ENCODE measurements at places on chromosomes 11 and 22.

DNA sequence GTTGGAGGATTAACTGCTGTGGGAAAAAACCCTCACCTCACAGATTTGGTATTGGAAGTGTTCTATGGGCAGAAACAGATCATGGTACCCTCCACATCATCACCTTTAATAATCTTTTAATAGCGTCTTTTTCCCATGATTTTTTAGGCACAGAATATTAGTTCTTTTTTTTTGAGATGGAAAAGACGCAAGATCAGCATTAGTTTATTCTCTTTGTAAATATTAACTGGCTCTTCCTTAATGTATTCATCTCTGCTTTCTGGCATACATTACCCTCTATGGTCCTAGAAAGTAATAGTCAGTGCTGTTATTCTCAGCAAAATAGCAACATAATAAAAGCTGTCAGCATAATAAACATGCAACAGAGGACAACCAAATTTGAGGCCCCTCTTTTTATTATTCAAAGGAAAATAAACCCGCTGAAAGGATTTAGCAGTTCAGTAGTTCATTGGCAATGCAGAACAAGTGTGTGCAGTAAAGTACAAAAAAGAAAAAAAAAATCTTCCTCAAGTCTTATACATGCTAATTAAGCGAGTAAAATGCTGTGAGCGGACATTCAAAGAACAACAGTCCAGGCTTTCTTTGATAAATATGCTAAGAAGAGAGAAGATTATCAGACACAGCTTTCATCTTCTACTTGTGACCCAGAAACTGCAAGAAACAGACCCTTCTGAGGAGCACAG, 37.5 kb upstream of the DDI1 start:
- H3K27ac ChIP-seq, result no peak overlapping the region
- no peaks in the 10 kb centered on the region for H3K36me3 ChIP-seq
- no peaks in the 10 kb centered on the region for H3K27me3 ChIP-seq
- no peak overlapping the region for H3K4me3 ChIP-seq
- no peak for DNase-seq

GRCh38 chr22:30033901-30034300, 46.4 kb upstream of the HORMAD2 start:
- H3K27ac ChIP-seq, result peak overlapping the region; percentile 31
- no peak overlapping the region for H3K4me3 ChIP-seq
- H3K27me3 ChIP-seq, result no peaks in the 10 kb centered on the region
- no peaks in the 10 kb centered on the region for H3K36me3 ChIP-seq

DNA sequence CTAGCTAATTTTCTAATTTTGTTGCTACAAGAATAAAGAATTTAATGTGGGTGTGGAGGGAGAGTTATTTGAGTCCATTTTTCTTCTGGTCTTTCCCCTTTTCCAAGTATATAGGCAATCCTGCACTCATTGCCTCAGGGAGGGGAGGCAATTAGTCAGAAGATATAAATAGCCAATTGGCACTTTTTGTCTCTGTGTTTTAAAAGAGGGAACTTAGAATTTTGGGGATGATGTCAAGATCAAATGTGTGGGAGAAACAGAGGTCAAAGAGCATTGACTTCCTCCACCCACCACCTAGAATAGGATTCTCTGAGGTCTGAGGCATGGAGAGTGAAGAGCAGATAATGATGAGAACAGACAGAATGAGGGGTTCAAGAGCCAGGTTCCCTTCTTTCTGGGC, 120.3 kb upstream of the ZC3H12C start:
- no peak overlapping the region for H3K4me3 ChIP-seq
- no peak overlapping the region for H3K27ac ChIP-seq
- peaks cover 18% of the 10 kb centered on the region for H3K4me1 ChIP-seq
- H3K27me3 ChIP-seq, result peaks cover 52% of the 10 kb centered on the region
- H3K36me3 ChIP-seq, result peaks cover 8% of the 10 kb centered on the region
- no peak for DNase-seq

DNA sequence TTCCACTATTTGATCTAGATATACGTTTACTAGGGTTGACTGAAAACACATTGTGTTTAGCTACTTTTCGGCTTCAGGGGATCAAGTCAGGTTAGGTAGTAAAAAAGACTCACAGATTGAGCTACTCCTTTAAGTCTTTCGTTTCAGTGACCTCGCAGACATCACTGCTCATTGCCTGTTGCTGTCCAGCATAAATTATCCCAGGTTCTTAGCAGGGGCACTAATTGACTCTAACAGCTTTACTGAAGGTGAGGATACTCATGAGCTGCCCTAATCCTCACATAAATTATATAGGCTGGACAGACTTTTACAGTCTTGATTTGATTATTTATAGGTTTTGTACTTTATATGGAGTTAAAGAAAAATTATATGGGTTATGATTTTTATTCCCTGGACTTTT, 3.7 kb downstream of the CARD18 start:
- no peak overlapping the region for H3K27ac ChIP-seq
- H3K4me3 ChIP-seq, result no peak overlapping the region
- H3K27me3 ChIP-seq, result peaks cover 16% of the 10 kb centered on the region
- peaks cover 4% of the 10 kb centered on the region for H3K36me3 ChIP-seq
- no peak for DNase-seq
- no peaks in the 10 kb centered on the region for H3K4me1 ChIP-seq

DNA sequence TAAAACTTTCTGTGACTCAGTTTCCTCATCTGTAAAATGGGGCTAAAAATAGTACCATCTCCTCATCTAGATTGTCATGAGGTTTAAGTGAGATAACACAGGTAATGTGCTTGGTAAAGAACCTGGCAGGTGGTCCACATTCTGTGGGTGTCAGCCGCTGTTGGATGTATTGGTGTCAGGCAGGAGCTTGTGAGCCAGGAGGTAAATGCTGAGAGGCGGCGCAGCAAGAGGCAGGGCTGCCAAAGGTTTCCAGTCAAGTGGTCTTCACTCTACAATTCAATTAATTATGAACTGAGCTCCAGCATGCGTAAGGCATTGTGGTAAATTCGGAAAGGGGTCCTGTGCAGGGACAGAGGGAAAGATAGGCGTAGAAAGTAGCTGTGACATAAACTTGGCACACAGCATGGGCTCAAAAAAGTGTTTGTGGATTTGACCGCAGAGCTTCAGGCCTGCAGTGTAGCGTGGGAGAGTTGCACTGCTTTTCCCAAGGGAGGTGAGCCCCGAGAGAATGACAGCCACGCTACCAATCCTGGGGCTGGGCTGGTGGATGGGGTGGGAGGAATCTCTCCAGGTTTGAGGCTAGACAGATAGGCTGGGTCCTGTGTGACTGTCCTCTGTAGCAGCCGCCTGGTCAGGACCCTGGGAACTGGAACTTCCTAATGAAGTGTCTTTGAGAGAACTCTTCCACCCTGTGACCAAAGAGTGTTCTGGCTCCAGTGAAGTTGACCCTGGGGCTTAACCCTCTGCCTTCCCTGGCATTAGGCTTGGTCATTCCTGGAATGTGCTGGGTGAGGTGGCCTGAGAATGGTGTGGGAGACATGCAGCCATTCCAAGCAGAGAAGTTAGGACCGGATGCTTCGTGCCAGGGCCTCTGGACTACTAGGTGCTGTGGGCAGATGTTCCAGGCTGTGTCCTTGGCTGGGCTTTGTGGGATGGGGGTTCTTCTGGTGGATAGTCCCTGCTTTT, 122.4 kb downstream of the FEZ1 start:
- no peak overlapping the region for H3K27ac ChIP-seq
- no peak overlapping the region for H3K4me3 ChIP-seq
- H3K27me3 ChIP-seq, result peaks cover 78% of the 10 kb centered on the region
- H3K36me3 ChIP-seq, result no peaks in the 10 kb centered on the region
- H3K4me1 ChIP-seq, result peaks cover 4% of the 10 kb centered on the region
- no peak for DNase-seq

DNA sequence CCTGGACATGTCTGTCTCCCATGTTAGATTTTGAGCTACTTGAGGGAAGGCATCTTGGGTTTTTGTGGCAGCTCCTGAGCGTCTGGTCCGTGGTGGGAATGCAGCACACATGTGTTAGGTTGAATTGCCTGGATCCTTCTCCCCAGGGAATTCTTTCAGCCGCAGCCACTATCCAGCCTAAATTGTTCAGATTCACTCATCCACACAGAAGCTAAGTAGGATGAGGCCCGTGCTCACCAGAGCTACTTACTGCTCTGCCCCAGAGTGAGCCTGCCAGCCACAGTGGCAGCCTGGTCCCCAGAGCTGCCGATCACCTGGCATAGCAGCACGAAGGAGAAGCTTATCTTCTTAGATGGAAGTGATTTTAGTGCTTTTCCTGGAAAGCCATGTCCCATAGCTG, 34.4 kb upstream of the SORL1-AS1 start:
- H3K4me3 ChIP-seq, result no peak overlapping the region
- H3K27me3 ChIP-seq, result no peaks in the 10 kb centered on the region
- H3K27ac ChIP-seq, result peak overlapping the region; percentile 24
- peaks cover 25% of the 10 kb centered on the region for H3K36me3 ChIP-seq
- H3K4me1 ChIP-seq, result peaks cover 68% of the 10 kb centered on the region

- H3K36me3 ChIP-seq, result no peaks in the 10 kb centered on the region
- no peaks in the 10 kb centered on the region for H3K4me1 ChIP-seq
- no peak for DNase-seq
These were observed 175.8 kb downstream of the BCR start for GRCh38 chr22:23356094-23356493.

DNA sequence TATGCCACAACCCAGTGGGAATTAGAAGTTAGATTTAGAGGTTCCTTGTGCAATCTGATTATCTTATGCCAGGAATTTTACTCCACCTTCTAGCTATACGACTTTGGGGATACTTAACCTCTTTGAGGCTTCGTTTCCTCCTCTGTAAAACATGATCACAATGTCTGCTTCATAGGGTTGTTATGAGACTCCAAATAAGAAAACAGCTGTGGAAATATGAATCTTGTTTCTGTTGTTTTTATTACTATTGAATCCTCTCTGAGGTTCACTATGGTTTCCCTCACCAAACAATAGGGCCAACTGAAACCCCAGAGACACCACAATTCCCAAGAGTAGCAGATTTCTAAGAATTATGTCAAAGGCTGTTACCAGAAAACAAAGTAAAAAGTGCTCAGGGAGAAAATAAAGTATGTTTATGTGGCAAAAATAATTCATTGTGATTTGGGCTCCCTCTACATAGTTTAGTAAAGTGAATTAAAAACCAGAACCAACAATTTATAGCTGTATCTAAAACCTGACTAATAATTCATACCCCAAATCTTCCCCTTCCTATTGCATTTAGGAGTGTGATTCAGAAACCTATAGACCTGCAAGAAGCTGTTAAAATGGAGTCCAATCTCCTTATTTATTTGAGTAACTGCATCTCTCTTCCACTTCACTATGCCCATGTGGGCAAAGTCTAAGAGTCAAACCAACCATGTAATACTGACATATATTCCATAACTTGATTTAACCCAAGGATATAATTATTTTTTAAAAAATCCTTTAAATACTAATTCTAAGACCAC, 38.4 kb downstream of the AMBRA1 start:
- no peaks in the 10 kb centered on the region for H3K27me3 ChIP-seq
- no peak overlapping the region for H3K27ac ChIP-seq
- no peaks in the 10 kb centered on the region for H3K36me3 ChIP-seq
- DNase-seq, result no peak
- peaks cover 52% of the 10 kb centered on the region for H3K4me1 ChIP-seq
- no peak overlapping the region for H3K4me3 ChIP-seq

DNA sequence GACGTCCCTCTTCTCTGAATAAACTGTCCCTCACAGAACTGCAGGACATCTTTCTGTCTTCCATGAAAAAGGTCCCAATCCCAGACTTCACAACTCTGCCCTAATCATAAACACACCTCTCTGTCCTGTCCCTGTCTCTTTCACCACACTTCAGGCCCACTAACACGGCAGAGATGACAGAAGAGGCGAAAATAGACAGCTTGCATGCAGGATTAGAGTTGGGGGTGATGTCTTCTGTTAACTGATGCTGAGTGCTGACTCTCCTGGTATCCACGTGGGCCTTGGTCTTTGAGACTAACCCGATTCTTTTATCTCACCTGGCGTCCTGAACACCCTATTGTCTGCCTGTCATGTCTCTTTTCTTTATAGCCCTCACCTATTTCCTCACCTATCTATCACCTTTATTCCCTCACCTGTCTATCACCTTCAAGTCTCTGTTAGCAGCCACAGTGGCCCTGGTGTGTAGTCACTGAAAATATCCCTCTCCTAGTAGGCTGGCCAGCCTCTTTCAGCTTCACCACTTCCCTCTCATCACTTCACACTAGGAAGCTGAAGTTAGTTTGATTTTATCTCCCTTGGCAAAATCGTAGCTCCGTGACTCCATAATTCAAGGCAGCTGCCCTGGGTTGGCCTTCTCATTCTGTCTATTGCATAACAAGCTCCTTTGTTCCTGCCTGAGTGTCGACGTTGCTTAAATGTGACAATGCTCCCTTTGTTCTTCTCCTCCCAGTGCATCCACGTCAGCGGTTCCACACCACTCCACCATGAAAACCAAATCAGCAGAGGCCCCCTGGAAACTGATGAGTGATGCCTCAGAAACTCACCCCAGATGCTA, 30.6 kb upstream of the DRD2 start:
- H3K27ac ChIP-seq, result no peak overlapping the region
- H3K4me1 ChIP-seq, result no peaks in the 10 kb centered on the region
- no peak overlapping the region for H3K4me3 ChIP-seq
- DNase-seq, result no peak
- H3K36me3 ChIP-seq, result no peaks in the 10 kb centered on the region

- no peaks in the 10 kb centered on the region for H3K4me1 ChIP-seq
- no peak overlapping the region for H3K4me3 ChIP-seq
- H3K27me3 ChIP-seq, result peaks cover 8% of the 10 kb centered on the region
- H3K27ac ChIP-seq, result peak overlapping the region; percentile 26
- H3K36me3 ChIP-seq, result no peaks in the 10 kb centered on the region
- DNase-seq, result no peak
These were observed 18.1 kb downstream of the DUSP8 start for GRCh38 chr11:1553808-1554594.

- no peak overlapping the region for H3K27ac ChIP-seq
- H3K4me3 ChIP-seq, result no peak overlapping the region
- no peak for DNase-seq
- no peaks in the 10 kb centered on the region for H3K36me3 ChIP-seq
These were observed 278.2 kb upstream of the CHORDC1 start for GRCh38 chr11:90500922-90501568.

DNA sequence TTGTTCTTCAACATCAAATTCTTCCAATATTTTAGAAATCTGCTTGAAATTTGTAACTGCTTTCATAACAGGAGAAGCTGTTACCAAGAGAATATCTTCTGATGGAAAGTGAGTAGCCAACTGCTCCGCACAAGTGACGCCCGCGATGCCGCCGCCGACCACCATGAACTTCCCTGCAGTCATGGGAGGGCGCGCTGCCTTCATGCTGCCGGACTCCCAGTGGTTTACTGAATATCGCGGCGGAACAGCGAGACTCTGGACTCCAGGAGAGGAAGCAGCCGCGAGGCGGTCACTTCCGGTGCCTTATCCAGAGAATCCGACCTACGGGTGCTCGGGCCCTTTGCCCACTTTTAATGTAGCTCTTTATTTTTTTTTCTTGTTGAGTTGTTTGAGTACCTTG, 190.6 kb downstream of the GUCY1A2 start:
- no peak overlapping the region for H3K27ac ChIP-seq
- no peaks in the 10 kb centered on the region for H3K4me1 ChIP-seq
- H3K27me3 ChIP-seq, result no peaks in the 10 kb centered on the region
- DNase-seq, result no peak
- no peaks in the 10 kb centered on the region for H3K36me3 ChIP-seq

Measured in naive B cell (primary cell).